T-helper 1 cell (primary cell): ENCODE measurements at places on chromosomes 4 and X.

GRCh38 chr4:41989994-41990364, 351 bp upstream of the SLC30A9 start:
- DNase-seq = no peak

- no peak for DNase-seq
These were observed 129.9 kb upstream of the ADGRL3 start for GRCh38 chr4:61070269-61070668.

DNA sequence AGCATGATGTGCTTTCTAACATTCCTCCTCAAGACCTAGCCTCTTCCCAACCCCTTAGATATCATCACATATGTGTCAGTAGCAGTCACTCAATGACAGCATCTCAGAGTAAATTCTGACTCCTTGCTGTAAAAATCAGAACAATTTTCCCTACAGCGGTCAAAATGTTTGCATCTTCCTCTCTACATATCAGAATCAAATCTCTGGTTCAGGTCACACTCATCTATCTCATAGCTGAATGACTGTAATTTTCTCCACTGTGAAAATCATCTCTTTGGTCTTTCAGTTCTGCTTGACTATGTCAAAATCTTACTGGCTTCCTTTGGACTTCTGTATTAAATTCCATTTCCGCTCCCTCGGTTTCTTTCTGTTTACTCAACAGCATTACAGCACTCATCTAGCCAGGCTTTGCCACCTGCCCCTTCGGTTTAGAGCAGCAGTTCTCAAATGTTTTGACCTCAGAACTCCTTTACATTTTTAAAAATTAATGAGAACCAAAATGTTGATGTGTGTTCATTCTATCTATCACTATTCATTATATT, 57.3 kb downstream of the AGA start:
- DNase-seq = no peak

DNA sequence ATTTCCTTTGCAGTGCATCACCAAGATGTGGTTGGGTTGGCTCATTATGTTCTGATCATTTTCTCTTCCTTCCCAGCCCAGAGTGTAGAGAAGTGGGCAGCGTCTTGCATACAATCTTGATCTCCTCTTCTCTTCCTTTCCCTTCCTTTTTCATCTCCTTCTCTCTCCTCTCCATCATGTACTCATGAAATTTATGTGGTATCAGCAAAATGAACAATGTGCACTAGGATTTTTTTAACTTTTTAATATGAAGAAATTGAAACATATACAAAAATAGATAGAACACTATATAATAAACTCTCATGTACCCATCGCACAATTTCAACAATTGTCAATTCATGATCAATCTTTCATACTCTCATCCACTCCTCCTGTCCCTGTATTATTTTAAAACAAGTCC, 593.5 kb downstream of the BCOR start:
- DNase-seq = no peak

DNA sequence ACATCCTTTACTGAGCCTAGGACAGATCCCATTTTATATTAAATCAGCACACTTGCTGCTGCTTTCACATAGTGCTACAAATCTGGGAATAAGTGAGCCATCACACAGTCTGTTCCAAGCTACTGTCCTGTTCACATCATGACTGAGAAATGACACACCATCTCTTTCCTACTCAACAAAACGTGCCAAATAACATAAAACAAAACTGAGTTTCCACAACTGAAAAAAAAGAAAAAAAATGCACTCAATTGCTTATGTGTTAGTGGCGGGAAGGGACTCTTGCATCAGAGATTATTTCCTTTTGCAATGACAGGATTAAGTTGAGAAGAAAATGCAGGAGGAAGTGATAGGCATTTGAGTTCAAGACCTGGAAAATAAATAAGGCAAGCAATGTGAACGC, 109.0 kb downstream of the SHROOM4 start:
- DNase-seq = no peak

DNA sequence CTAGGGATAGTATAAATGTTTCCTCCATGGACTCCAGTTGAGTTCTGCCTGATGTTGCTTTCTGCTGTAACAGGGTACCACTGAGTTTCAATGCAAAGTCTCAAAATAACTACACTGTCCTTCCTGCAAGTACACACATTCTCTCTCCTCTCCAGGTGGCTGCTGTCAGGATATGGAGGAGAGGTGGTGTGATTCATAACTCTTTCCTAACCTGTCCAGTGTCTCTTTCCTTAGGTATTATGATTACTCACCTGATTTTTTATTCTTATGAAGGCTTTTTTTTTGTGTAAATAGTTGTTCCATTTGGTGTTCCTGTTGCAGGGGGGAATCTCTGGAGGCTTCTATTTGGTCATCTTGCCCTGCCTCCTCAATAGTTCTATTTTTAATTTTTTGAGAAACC, 39.8 kb upstream of the POF1B start:
- no peak for DNase-seq

DNA sequence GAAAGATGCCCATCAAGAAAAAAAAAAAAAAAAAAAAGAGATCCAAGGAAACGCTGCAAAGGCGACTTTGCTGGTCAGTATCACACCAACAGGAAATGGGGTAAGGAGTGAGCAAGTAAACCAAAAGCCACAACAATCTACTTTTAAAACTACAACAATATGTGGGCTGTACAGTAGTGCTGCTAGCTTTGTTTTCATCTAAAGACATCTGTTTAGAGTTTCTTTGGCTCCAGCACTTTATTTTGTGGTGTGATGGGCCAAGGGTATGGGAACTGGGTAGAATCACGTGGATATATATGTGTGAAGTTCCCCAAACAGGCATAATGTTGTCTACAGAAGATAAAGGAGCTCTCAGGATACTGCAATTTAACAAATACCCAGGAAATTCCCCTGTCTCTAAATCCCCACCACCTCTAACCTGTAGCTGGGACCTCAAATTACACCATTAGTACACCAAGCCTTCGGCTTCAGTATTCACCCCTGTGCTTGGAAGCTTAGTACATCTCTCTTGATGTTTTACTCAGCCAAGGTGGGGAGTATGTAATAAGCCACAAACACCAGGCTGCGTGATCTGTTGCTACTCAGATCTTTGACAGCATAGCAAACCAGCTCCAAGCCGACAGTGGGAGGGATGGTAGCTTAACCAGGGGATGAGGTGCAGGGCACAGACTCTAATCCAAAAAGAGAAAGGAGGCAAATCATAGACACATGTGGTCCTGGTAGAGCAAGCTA, 207.9 kb downstream of the HS6ST2 start:
- DNase-seq = no peak

DNA sequence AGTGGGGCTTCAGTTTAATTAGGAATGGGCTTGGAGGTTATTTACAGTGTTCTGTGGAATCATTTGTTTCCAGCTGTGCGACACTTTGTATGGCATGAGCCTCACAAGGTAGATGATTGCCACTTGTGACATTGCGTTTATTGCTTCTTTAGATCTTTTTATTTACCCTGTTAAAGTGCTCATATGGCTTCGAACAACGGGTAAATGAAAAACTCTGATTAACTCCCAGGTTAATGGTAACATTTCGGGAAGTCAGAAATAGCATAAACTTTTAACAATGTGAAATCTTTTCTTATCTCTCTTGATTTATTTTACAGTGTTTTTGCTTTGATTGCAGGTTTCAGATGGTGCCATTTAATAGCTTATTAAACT, 494.3 kb downstream of the IDS start:
- no peak for DNase-seq

DNA sequence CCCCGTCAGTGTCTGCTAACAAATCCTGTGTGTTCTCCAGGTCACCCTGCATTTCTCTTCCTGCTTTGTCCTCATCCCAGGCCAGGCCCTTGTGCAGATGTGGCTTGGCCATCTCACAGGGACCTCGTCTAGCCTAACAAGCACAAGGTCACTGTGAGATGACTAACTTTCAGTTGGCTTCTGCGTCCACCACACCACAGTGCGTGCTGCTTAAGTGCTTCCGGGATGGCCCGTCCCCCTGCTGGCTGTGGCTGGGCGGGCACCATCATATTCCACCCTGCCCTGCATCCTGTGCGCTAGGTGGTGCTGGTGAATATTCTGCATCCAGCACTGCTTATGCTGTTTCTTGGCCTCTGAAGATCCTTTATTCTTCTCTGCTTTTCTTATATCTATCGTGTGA, 33.8 kb downstream of the RBBP7 start:
- DNase-seq = no peak

DNA sequence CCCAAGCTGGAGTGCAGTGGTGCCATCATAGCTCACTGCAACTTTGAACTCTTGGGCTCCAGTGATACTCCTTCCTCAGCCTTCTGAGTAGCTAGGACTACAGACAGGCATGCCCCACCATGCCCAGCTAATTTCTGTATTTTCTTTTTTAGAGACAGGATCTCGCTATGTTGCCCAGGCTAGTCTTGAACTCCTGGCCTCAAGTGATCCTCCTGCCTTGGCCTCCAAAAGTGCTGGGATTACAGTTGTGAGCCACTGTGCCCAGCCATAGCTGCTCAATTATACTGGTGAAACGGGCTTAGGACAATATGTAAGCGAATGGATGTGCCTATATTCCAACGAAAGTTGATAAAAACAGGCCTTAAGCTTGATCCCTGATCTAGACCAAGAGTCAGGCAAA, 13.1 kb downstream of the CASP3 start:
- no peak for DNase-seq

- no peak for DNase-seq
These were observed 101.7 kb downstream of the CORIN start for GRCh38 chr4:47736146-47736545.

GRCh38 chr4:41611881-41612871, 74.2 kb downstream of the LIMCH1 start:
- DNase-seq = no peak

- DNase-seq = no peak
These were observed 10.3 kb upstream of the VSIG4 start for GRCh38 chrX:66050140-66050569.

DNA sequence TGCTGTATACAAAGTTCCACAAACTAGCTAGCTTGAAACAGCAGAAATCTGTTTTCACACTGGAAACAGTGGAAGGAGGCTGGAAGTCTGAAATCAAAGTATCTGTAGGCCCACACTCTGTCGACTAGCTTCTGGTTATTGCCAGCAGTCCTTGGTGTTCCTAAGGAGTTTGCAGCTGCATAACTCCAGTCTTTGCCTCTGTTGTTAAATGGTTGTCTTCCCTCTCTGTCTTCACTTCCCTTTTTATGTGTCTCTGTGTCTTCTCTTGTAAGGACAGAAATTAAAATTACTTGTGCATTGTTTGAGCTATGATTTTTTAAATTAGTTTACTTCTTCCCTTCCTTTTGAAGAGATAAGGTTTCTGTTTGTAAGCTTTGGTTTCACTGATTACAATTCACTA, 8.2 kb downstream of the MTHFD2L start:
- no peak for DNase-seq

DNA sequence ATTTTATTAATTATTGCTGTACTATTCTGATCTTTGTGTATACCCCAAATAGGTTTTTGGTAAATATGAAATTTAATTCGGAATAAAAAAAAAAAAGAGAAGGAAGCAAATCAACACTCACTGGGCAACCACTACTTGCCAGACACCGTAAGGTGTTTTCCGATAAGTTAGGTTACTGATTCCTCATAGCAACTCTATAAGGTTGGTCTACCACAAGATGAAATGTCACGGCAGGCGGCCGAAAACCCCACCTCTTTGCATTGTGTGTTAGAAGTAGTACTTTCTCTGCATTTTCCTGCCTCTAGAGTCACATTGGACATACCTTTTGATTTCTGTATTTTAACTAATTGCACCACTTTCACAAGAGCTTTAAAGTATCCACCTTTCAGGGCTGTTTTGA, 44.5 kb upstream of the RASGEF1B start:
- no peak for DNase-seq

DNA sequence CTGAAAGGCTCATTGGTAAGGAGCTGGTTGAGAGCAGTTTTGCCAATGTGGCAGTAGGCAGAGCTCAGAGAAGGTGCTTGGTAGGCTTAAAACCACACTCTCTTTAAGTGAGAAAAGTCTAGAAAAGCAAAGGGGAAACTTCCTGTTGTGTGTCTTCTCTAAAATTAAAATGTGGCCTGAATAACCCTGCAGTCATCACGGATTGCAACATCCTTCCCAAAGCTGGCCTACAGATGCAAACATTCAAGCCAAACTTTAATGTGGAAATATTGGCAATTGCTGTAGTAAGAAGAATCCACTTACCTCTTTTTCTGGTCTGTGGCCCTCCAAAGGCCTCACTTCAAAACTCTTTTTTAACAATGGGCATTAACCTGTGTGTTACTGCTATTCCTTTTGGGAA, 348.5 kb downstream of the OPHN1 start:
- DNase-seq = no peak

DNA sequence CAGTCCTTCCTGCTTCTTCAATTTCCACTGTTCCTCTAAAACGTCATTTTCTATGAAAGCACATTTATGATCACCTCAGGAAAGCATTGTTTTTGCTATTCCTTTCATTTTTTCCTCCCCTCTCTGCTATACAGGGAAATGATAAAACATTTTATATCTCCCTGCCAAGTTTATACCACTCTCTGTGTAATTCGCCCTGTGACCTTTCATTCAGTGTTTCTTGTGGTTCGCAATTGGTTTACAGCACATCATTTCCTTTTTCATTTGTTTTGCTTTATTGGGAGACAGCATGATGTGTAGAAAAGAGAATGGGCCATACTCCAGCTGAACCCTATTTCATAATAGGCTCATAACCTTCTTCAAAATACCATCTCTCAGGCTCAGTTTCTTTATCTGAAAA, 99.9 kb upstream of the RAPGEF2 start:
- DNase-seq = no peak

DNA sequence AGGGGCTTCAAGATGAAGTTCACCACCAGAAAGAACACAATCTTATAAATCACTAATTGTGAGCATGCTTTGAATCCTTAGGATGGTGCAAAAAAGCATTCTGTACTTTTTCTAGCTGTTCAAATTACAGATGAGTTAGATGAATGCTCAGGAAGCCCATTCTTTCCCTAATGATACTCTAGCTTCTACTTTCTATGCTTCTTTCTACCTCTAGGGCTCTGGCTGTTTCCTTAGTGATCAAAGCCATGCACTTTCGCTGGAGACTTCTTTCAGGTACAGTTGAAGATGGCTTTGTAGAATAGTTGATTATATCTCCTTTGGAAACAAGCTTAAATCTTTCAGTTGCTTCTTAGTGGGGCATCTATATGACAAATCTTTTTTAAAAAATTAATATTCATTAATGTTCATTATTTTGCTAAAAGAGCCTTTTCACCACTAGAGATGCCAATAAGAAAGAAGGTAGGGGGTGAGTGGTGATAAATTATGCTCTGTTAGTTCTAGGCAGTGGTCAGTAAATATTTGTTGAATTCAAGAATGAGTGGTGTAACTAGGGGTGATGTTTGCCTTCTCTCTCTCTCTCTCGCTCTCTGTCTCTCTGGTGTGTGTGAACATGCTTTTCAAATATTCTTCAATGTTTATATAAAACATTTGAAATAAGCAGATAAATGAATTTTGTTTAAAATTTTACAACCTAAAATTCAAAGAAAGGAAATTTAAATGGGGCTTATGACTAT, 169.4 kb downstream of the GLUD2 start:
- no peak for DNase-seq

GRCh38 chrX:74363914-74364313, 57.4 kb upstream of the SLC16A2 start:
- DNase-seq = no peak

DNA sequence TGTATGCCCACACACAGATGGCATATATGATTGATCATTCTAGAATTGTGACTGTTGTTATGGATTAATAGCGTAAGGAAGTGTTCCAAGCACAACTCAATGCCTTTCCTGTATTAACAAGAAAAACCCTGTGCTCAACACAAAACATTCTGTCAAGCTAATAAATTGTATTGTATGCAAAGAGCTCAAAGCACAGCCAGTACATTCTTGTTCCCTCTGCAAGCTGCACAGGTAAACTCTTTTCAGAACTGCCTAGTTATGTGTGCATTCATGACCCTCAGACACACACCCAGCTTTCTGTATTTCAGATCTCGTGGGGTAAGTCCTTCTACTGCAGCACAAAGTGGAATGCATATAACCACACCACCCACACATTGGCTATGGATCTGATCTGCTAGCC, 34.3 kb upstream of the BANK1 start:
- DNase-seq = no peak
